ELR (cell line): ENCODE measurements at places on chromosomes 5 and 9.

- DNase-seq, result no peak
Observed at GRCh38 chr5:56088431-56088949, 93.7 kb upstream of the IL6ST start.

DNA sequence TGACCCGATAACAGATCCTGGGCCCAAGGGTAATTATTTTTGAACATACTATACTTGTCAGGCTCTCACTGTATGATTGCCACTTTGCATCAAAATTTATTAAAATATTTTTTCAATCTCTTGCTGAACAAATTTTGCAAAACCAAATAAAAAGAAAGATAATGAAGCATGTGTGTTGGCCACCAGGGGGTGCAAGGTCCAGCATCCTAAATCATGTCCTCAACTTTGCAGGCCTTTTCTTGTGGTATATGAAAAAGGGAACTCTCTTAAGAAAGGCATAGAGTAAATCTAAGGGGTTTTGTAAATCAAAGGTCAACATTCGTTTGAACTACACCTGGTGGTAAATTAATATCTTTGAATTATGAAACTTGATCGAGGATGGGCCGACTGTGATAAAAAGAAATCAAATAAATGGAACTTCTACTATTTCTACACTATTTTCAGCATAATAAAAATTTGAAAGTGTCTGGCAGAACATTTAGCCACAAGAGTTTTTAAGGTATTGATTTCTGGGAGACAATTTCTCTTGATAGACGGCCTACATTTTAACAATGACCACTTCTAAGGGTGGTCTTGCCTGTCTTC is 676.5 kb downstream of the DMRTA1 start:
- DNase-seq, result peak; percentile 42

GRCh38 chr5:955886-956761 is 52.5 kb upstream of the NKD2 start:
- no peak for DNase-seq

DNA sequence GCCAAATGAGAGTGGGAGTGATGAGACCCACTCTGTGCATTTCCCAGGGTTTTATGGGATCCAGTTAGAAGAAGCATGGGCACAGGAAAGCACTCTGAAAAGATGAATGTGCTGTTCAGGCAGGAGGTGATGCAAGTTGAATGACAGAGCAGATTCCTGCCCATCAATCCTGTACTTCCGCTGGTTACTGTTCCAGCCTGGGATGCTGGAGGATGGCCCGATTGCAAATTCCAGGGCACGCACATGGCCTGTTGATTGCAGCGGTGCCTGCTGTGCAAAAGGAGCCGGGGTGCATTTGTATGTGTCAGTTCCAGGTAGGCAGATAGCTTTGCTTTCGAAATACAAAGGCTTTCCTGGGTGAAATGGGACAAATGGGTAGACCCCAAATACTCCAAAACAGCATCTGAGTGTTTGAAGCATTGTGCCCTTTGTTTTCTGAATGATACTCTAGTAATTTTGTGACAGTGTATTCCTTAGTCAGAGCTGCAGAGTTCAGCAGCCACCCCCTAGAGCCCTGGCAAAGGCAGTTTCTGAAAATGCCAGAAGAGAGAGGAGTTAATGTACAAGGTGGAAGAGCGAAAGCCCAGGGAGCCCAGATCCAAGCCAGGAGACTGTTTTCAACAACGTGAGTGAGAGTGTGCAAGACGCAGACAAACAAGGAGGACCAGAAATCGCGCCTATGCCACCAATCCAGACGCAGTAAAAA is 454.2 kb upstream of the CLINT1 start:
- no peak for DNase-seq

- DNase-seq, result no peak
Observed at GRCh38 chr5:118111956-118112355, 876.4 kb downstream of the DTWD2 start.

DNA sequence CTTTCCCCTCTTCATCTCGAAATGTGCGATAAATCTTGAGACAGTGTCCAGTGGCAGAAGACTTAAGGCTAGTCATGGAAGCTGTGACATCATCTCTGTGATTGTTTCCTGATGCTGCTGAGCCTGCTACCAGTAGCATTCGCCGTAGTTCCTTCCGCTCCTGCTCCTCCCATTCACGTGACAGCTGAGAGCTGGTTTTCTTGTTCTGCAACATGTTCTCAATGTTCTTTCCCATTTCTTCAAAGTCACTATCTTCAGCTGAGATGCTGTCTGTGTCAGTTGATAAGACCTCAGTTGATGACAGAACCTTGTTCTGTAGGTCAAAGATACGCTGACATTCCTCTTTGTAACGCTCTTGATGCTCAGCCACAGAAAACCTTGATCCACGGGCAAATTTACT is 3.5 kb downstream of the TAF1L start:
- no peak for DNase-seq

DNA sequence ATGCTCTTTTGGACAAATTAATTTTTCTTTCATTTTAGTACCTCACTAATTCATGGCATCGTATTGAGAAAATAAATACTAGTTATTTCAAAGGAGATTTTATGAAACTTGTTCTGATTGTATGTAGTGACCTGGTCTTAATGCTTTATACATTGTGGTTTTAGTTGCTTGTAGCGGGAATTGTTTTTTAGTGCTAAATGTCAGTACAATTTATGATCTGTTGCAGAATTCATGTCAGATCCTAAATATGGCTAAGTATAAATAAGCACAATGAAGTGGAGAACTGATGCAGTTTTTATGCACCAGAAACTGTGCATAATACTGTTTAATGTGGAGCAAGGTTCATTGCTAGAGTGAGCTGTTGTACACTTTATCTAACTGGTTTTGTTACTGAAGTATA is 308.8 kb downstream of the PJA2 start:
- DNase-seq, result no peak

DNA sequence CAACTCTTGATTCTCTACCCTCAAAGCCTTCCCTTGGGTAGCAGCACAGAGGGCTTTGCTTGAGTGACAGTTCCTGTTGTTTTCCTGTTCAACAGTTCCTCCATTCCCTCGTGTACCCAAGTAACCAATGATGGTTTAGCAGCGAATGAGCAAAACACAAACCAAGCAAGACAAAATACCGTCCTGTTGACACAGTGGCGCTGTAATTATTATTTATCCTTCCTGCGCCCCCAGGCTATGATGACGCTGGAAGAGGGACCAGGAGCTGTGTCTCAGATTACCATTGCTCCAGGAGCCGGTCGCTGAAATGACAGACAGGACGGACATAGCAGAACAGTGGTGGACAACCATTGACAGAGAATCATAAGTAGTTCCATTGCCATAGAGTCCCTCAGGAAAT is 154.8 kb downstream of the GADD45G start:
- DNase-seq, result no peak

- no peak for DNase-seq
Observed at GRCh38 chr5:126115059-126115629, 308.1 kb upstream of the GRAMD2B start.
